ENCODE measurements at places on chromosomes 6 and 20.

DNA sequence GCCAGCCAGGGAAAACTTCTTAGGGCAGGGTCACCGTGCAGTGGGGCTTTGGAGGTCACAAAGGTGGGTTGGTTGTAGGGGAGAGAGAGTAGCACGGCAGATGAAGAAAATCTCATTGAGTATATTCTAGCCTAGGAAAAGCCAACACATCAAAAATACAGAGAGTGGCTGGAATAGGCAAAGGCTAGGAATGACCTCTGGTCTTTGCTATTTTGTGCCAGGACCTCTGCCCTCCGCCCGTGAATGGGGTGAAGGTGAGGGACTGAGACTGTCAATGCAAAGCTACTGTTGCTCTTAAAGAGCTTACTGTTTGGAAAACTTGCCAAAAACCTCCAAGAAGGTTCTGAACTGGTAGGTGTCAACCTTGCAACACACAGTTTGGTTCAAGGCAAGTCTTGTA is 346.7 kb downstream of the CDH26 start:
- no peak for DNase-seq

- DNase-seq: no peak
These were observed 128.8 kb upstream of the PDE7B start for GRCh38 chr6:135722679-135723078.

DNA sequence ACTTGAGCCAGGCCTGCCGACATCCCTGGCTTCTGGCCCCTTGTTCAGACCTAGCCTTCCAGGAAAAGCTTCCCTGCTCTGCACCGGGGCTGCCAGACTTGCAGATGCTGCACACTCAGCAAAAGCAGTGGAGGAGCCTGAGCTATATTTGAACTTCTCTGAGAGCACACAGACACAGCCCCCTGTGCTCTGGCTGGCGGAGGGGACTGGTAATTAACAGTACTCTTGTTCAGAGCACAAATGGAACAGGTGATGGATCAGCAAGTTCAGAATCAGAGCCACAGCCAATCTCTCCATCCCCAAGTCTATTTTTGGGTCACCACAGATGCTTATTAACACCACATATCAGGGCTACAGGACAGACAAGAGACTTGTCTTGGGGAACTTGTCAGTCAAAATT is 27.6 kb upstream of the RIMS4 start:
- DNase-seq: no peak

DNA sequence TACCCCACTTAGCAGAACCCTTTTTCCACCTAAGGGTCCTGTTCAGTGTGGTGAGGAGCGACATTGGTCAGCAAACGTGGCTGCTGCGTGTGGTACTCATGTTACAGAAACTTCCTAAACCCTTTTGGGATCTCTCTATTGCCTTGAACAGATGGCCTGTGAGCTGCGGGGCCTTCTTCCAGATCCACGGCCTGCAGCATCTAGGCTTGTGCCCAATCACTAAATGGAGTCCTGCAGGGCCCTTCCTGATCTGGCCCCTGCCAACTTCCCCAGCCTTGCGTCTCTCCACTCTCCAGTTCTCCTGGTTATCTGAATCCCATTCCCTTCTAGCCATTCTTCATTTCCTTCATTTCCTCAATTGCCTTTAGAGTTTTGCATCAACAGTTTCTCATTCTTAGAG is 85.6 kb downstream of the PDE7B start:
- no peak for DNase-seq

- peak; percentile 65 for DNase-seq
These were observed 41.8 kb downstream of the FARS2 start for GRCh38 chr6:5302995-5303622.

DNA sequence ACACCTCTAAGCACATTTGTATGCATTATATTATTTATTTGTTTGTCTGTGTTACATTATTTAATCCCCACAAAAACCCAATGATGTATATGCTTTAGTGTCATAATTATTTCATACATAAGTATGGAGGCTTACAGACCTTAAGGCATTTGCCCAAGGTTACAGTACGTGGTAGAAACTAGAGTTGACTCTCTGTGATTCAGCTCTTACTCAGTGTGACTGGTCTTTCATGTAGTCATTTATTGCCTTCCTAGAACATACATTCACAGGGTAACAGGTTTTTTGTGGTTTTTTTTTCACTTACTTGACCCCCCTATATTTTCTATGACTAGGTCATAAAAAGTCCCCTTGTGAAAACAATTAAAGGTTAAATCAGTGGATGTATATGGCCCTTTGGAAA is 566.8 kb downstream of the TFAP2A start:
- no peak for DNase-seq

DNA sequence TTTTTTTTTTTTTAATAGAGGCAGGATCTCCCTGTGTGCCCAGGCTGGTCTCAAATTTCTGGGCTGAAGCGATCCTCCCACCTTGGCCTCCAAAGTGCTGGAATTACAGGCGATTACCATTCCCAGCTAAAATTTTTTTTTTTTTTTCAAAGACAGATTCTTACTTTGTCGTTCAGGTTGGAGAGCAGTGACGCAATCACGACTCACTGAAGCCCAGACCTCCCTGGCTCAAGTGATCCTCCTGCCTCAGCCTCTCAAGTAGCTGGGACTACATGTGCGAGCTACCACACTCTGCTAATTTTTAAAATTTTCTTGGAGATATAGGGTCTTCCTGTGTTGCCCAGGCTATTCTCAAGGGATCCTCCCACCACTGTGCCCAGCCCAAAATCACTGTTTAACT is 58.0 kb upstream of the MYO6 start:
- DNase-seq: no peak

GRCh38 chr6:105757512-105758200 is 328.5 kb upstream of the PRDM1 start:
- DNase-seq: no peak

DNA sequence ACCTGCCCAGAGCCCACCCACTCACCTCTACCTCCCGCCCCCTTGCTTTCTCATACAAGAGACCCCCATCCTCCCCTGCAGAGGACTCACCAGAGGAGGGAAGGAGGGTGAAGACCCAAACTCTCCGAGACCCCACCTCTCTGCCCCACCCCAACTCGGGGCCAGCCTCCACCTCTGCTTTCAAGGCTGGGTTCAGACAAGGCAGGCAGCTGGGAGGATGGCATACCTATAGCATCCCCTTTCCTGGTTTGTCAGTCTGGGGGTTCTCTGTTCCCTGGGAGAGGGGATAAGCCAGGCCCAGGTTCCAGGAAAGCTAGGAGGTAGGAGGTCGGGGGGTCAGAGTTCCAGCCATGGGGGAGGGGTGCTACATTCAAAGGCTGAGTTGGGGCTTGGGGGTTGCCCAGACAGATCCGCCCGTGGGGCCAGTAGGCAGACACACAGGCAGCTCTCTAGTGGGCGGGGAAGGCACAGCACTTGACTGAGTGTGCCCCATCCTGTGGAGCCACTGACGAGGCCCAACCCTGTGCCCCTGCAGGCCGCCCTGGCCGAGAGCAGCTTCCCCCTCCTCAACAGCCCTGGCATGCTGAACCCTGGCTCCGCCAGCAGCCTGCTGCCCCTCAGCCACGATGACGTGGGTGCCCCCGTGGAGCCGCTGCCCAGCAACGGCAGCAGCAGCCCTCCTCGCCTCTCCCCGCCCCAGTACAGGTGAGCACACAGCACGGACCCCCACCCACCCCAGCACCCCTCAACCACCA is 40.8 kb upstream of the MDFI start:
- no peak for DNase-seq

DNA sequence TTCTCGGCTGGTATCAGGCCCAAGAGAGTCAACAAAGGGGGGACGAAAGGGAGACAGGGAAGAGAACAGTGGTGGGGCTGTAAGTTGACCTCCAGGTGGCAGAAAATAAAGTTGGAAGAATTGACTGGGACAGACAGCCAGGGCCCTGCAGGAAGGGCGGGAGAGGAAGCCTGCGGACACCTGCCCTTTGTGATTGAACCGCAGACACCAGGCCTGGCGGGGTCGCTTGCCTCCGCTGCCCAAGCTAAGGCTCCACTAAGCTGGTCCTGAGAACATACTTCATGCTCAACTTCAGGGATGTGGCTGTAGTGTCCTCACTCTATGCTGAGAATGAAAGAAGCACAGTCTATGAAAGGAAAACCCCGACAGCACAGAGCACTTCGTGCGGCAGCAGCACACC is 53.8 kb downstream of the RPP40 start:
- no peak for DNase-seq

DNA sequence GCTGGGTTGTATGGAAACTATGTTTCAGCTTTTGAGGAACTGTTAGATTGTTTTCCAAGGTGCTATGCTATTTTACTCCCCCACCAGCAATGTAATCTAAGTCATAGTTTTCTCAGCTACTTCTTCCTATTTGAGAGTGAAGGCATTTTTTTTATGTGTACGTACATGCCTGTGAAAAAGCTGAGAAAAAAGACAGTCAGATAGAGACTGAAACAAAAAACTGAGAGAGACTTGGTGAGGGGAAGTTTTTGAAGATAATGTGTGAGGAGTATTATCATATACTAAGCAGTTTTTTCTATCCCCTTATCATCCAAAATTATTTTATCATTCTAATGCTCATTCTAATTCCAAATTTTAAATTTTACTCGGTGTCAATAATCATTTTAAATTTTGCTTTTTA is 780.0 kb downstream of the BCKDHB start:
- DNase-seq: no peak

DNA sequence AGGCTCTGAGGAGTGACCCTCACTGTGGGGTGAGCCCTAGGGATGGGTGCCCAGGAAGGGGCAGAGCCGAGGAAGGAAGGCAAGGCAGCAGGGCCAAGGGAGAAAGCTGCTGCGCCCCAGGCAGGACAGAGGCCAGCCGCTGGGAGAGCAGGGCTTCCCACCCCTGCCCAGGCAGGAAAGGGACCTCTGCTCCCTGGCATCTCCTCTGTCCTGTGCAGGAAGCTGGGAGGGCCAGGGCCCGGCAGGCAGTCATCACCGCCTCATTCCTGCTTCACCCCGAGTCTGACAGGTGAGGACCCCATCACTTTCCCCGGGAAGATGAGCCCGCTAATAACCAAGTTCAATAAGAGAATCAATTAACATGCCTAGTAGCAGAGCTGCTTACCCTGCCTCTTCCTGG is 81.3 kb downstream of the EDN3 start:
- DNase-seq: no peak

- no peak for DNase-seq
These were observed 16.2 kb downstream of the CST7 start for GRCh38 chr20:24965065-24965919.

DNA sequence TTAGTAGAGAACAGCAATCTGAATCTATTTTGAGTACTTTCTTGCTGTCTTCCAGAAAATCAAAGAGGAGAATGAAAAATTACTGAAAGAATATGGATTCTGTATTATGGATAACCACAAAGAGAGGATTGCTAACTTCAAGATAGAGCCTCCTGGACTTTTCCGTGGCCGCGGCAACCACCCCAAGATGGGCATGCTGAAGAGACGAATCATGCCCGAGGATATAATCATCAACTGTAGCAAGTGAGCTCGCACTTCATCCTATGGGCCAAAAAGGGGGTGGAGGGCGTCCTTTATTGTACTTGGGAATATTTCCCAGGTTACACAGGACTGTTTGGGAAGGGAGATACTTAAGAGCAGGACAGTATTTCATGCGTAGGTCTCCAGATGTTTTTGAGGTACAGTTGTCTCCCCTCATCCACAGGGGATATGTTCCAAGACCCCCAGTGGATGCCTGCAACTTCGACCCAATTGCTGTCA is 37.3 kb upstream of the PLCG1 start:
- DNase-seq: no peak

DNA sequence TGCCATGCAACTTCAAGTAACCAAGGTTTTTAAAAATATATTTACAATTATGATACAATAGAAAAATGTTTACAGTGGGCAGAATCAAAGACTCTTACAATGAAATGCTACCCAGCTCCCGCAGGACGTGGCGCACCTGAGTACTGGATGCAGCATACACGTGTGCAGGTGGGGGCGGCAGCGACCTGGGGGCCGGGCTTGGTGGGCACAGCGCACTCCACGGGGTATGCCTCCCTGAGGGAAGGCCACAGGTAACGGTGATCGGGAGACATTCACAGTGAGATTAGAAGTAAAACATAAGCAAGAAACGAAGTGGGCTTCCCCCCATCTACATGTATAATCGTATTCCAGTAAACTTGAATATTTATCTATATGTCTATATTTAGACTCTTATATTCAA is 54.2 kb downstream of the WDR27 start:
- DNase-seq: no peak

- peak; percentile 34 for DNase-seq
These were observed 1.0 kb downstream of the AFDN start for GRCh38 chr6:167827583-167828324.

All from CD4-positive, alpha-beta T cell treated with Interleukin-4 for 1 hour (primary cell).